ENCODE measurements at places on chromosomes 2 and 18. TPM values are rescaled to one million over a fixed set of nuclear protein-coding genes. Genes with fewer than 3 reads are reported as not detected.

PROKR1 gene
- not detected for total RNA-seq

ARHGEF33 gene
- total RNA-seq = 1.5 TPM

ACADL gene
- total RNA-seq = 45.4 TPM

GKN1 gene
- total RNA-seq = not detected

DNA sequence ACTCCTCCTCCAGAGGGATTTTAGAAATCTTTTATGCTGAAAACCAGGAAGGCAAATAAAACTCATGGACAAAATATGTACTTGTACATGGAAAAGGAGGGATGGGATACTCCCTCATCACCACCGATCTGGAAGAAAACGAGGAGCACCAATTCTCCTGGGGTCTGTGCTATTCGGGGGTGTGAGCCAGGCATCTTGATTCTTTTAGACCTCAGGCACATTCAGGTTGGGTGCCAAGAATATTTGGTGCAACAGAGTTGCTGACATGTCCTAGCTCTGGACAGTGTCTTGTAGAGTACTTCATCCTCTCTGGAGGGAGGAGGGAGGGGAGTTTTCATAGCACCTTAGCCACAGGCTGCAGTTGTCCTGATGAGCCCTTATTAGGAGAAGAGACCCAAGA is 163.0 kb downstream of the PRKCE start:
- no peaks in the 10 kb centered on the region for H3K36me3 ChIP-seq
- H3K27ac ChIP-seq = no peak overlapping the region
- no peak for DNase-seq

DNA sequence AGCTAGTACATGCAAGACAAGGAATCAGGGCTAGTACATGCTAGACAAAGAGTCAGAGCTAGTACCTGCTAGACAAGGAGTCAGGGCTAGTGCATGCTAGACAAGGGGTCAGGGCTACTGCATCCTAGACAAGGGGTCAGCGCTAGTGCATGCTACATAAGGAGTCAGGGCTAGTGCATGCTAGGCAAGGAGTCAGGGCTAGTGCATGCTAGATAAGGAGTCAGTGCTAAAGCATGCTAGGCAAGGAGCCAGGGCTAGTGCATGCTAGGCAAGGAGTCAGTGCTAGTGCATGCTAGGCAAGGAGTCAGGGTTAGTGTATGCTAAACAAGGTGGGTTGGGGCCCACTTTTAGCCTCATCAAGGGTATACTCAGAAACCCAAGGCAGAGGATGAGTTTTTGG is 90.1 kb upstream of the FAM136A start:
- H3K4me3 ChIP-seq = no peak overlapping the region
- no peaks in the 10 kb centered on the region for H3K27me3 ChIP-seq
- no peak overlapping the region for H3K27ac ChIP-seq
- no peaks in the 10 kb centered on the region for H3K4me1 ChIP-seq
- no peak for DNase-seq

DNA sequence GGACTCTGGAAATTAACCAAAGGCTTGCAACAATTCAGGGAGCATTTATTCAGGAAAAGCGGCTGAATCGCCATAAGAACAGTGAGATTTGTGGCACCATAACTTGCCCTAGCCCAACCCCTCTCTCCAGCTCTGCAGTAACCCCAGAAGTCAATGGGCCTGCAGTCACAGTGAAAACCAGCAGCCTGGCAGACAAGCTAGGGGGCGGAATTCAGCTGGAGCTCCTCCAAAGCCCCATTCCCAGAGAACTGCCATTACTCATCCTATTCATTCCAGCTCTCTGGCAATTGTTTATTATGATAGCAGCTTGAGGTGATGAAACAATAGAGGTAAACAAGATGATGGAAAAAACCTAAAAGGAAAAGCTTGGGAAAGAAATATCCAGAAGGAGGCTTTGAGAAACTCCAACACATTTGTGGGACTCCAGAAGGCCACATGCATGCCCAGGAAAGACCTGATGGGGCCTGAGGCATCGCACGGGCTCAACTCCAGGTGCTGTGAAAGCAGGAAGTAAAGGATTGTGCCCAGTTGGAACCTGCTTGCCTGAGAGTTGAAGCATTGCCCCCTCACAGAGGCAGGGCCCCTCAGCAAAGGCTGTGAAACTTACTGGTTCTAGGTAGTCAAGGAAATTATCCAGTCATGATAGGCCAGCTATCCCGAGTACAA is 126.7 kb downstream of the TWIST2 start:
- no peaks in the 10 kb centered on the region for H3K36me3 ChIP-seq
- H3K27ac ChIP-seq = no peak overlapping the region
- peaks cover 12% of the 10 kb centered on the region for H3K27me3 ChIP-seq
- DNase-seq = no peak

- DNase-seq = no peak
- no peaks in the 10 kb centered on the region for H3K27me3 ChIP-seq
- H3K4me3 ChIP-seq = no peak overlapping the region
- H3K4me1 ChIP-seq = no peaks in the 10 kb centered on the region
Observed at GRCh38 chr2:155633060-155633839, 699.3 kb downstream of the NR4A2 start.
